Right renal pelvis (tissue), 4 donors: ENCODE measurements at places on chromosomes 7 and 10. TPM values are rescaled to one million over a fixed set of nuclear protein-coding genes. Genes with fewer than 3 reads are reported as not detected.
A peak's percentile ranks its signal among the peaks of the same experiment; 100 is the strongest.

OAT gene
- polyA plus RNA-seq = 83.9 TPM

FZD1 gene
- polyA plus RNA-seq = 73.7 TPM

- no peak for DNase-seq
Measured at GRCh38 chr10:101833466-101833865, 10.1 kb downstream of the KCNIP2 start.

DNA sequence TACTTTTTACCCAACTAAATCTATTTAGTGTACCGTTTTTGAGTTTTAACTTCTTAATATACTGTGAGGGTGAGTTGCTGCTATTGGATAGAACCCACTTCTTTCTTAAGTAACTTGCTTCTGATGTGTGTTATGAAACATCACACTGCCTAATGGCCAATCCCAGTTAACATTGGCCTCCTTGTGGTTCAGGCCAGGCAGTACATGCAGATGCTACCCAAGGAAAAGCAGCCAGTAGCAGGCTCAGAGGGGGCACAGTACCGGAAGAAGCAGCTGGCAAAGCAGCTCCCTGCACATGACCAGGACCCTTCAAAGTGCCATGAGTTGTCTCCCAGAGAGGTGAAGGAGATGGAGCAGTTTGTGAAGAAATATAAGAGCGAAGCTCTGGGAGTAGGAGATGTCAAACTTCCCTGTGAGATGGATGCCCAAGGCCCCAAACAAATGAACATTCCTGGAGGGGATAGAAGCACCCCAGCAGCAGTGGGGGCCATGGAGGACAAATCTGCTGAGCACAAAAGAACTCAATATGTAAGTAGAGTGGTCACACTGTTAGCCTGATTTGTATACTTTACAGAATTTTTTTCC, 39.7 kb downstream of the TES start:
- DNase-seq = no peak

DNA sequence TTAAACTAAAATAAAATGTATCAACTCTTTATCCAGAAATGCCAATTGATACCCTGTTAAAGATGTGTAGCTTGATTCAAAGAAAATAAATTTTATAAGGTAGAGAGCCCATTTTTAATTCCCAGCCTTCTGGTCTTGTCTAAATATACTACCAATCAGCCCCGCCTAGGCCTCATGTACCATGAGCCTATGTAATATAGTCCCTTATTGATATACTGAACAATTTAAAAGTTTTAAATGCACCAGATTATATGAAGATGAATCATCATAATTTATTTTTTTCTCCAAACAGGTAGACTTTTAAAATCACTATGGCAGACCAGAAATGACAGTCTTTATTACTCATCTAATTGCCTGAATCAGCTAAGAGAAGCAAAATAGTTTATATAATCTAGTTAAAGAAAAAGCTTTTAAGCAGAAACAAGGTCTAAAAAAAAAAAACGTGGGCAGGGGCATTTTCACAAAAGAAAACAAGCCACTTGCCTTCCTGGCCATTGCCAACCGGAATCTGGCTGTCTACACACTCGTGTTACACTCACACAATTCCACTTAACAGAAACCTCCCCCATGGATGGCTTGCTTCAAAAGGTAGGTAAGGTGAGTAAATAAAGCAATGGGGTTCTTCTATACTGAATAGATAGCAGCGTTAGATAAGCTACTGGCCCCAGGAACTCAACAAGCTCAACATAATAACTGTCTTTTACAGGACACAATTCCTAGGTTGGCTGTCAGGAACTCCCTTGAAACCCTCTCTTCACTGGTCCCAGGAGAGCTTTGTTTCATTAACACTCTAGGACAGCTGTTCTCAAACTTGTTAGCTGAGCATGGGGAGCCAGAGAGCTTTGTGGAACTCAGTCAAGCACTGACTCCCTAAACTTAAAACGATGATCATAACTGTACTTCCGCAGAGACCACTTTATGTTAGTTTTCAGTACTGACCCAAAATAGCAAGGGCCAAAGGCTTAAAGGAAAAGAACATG, 37.2 kb downstream of the RAPGEF5 start:
- no peak for DNase-seq

DNA sequence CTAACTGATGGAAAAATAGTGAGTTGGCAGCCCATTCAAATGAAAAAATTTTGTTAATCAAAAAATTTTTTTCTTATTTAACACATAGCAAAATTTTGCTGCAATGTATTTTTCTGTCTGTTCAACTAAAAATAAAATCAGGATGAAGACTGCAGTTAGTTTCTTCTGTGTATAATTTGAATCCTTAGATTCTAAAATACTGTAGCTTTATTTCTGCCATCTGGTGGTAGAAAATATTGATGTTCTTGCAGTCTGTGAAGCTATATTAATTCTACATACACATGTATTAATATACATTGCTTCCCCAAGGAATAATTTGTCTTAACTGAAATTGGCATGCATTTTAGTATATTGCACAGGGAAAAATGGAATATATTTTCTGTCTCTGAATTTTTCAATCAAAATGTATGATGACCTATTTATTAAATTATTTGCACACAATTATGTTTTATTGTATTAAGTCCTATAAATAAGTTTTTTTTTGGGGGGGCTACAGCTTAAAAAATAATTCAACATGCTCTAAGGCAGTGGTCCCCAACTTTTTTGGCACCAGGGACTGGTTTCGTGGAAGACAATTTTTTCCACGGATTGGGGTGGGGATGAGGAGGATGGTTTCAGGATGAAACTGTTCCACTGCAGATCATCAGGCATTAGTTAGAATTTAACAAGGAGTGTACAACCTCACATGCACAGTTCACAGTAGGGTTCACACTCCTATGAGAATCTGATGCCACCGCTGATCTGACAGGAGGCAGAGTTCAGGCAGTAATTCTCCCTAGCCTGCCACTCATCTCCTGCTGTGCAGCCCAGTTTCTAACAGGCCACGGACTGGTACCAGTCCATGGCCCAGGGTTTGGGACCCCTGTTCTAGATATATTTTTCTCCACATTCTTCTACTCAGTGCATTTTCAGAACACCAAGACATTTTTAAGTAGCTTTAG, 119.4 kb downstream of the GNAT3 start:
- DNase-seq = no peak

DNA sequence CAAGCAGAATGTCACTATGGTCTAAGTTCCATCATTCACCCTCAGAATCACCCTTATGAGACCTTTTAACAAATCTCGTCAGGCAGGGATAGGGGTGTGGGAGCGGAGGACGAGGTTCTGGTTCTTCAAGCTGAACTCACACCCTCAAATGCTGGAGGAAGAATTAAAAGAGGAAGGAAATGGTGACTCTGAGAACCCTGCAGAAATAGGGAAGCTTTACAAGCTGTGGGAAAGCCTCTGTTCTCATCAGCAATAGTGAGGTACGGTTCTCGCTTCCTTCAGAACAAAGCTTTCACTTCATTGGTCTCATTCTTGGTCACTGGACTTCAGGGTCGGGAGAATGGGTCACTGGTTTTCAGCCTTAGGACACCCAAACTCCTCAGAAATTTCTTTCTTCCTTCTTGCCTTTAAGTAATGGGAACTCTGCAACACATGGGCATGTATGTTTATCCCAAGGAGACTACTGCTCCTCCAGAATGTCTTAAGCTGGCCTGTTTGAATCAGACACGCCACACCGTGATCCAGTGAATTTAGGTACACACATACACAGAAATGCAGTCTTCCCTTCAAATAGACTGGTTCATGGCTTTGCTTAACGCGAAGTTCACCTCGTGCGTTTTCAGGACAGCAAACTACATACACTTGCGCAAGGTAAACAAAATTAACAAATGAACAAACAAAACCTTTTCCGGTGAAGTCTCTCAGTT, 226.0 kb downstream of the SFMBT2 start:
- no peak for DNase-seq

- DNase-seq = no peak
Measured at GRCh38 chr10:44024356-44025116, 360.4 kb downstream of the CXCL12 start.

DNA sequence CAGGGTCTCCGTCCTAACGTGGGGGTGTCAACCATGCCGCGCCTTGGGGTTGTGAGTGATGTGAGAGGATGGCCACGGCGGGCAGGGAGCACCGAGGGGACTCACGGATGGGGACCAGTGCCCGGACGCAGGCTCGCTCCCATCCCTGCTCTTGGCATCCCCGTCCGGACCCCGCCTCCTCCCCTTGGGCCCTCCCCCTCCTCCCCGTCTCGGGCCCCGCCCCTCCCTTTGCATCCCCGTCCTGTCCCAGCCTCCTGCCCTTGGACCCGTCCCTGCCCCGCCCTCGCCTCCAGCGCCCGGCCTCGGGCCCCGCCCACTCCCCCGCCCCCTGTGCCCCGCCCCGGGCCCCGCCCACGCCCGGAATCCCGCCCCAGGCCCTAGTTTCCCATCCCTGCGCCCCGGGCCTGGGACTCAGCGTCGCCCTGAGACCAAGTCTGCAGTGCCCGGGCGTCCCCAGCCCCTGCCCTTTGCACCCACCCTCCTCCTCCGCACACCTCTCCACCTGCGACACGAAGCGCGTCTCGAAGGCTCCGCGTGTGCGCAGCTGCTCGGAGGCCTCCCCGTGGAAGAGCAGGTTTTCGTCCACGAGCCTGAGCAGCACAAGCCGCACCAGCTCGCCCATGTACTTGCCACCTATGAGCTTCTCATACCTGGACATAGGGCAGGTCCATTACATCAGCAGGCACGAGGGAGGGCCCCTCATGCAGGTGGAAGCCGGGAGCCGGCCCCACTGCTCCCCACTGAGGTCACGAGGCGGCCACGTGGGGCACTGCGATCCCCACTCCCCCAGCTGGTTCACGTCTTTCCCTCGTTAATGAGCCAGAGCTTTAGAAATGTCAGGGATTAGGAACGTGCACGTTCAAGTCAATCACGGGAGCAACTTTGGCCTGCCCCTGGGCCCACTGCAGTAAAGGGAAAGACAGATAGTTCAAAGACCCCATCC, 5.1 kb upstream of the MYL7 start:
- peak; percentile 55 for DNase-seq

DNA sequence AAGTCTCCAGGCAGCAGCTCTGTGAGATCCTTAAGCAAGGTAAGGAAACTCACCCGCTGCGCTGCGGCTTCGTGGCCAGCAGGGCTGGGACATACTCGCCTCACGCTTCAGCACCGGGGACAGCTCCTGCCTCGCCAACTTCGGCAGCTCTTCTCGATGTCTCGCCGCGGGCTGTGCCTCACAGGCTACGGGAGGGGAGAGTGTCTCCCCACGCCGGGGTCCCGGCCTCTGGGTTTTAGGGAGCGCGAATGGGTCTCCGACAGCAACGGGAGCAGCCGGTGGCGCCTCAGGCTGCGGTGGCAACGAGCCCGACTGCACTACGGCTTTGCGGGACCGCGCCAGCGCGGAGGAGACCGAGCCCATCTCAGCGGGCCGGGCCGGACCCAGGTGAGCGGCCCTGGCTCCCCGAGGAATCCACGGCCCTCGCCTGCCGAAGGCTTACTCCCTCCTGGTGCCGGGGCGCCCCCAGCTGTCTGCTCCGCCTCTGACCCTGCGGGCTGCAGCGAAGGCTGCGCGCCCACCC, 62.4 kb downstream of the LSM5 start:
- DNase-seq = peak; percentile 64

DNA sequence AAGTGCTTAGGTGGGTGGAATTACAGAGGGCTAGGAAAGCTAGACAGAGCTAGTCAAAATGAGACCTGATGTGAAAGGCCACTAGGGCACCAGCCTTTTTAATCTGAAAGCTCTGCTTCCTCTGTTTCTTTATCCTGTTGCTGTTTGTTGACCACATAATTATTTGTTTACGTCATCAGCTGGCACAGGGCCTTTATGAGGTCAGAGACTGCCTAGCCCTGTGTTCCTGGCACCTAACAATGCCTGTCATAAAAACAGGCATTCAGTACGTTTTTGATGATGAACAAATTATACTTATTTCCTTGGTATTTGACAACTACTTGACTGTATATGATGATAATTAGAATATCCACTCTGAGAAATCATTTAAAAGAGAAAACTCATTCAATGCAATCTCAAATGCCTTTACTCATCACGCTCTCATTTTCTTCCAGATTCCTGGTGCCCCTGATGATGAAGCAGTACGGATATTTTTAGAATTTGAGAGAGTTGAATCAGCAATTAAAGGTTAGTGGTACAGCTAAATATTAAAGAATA, 26.0 kb downstream of the RBM17 start:
- no peak for DNase-seq

- DNase-seq = no peak
Measured at GRCh38 chr7:26197153-26198115, 3.1 kb downstream of the HNRNPA2B1 start.

DNA sequence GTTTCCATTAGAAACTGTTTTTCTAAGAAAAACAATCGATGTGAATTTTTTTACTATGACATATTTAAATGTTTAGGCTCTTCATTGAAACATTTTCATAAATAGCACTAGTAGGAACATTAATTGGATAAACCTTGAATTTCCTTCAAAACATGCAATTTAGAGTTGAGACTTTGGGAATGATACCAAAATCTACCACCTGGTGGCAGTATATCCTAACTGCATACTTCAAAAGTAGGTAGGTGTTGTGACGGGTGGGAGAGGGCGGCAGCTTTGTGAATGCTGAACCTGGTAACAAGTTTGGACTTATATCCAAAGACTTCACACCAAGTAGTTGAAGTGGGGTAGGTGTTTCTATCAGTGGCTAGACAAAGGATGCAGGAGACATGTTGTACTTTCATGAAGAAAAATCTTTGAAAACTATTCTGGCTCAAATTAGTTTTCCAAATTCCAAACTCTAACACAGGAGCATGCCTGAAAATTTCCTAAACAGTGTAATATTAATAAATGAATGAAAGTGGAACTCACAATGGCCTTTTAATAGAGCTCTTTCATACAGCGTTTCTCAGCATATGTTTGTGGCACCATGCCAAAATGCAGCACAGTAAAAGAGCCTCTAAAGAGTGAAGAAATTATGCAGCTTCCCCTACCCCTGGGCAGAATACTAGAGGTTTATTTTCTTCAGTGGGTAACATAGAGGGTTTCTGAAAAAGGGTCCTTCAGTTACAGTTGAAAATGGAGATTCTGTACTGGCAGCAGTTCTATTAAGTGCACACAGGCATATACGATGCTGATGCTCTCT, 201.0 kb upstream of the TPK1 start:
- peak; percentile 43 for DNase-seq

DNA sequence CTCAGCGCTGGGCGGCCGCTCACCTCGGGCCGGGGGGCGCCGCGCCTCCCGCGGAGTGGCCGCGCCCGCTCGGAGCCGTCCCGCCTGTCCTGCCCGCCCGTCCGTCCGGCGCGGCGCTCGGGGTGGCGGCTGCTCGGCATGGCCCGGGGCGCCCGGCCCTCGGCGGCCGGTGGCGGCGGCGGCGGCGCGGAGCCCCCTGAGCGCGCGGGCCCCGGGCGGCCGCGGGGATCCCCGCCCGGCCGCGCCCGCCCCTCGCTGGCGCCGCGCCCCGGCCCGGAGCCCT, 338 bp downstream of the SDK1 start:
- no peak for DNase-seq

DNA sequence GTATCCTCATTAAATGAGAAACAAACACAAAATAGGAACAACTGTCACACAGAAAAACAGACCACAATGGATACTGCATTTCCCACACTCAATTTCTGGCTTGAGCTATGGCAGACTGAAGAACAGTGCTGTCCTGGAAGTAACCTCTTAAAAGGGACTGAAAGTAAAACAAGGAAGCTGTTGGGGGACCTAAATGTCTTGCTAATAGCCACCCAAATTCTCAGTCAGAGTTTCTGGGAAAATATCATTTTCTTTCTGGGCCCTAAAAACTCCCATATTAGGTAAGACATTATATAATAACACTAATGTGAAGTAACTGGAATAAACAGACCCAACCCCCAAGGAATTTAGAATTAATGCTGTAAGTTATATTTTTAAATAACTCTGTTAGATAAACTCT, 80.9 kb upstream of the TFEC start:
- DNase-seq = no peak
